Islet precursor cell (in vitro differentiated cells): ENCODE measurements at places on chromosomes 7 and 10.
A peak's percentile ranks its signal among the peaks of the same experiment; 100 is the strongest.

DNA sequence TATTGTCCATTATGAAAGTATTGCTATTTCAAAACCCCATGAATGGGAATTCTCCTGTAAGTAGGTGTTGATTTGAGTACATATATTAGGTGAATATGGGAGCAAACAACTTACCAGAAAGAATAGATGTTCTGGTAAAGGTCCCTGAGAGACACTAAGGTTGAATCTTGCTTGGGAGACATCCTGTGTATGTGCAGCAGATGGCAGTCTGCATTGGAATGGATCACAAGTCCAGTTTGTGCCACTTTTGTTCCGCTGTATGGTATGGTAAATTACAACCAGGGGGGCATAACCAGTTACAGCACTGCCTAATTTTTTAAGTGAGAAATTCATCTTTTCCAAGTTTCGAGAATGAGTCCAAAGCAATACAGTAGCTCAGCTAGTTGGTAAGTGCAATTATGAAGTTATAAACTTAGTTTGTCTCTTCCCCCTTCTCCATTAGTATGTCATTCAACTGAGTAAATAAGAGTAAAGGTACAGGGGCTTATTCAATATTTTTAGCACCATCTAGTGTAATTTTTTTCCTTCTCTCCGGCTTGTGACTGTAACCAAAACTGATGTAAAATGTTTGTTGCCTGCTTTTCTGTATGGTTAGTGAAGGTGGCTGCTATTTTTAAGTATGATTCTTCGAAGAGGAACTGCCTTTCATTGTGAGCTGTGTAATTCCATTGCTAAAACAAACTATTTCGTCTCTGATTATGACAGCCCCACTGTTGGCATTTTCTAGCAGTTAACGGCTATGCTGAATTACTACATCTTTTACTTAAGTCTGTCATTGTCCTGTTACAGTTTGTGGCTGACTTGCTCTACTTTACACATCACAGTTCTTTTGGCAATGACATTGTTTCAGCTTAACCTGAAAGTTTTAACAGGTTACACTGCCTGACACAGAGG is 2.8 kb downstream of the MCU start:
- DNase-seq = no peak

DNA sequence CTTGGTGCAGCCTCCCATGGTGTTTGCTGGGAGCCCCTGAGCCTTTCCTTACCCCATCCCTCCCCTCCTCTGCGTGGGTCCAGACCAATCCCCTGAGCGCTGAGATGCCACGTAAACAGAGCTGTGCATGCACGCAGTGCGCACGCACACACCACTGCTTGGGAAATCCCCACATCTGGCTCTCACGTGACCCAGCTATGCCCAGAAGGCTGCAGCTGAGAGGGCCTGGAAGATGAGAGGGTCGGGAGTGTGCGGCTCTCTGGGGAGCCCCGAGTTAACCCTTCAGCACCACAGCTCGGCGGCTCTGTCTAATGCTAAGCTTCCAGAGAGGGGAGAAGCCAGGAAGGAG is 177.2 kb downstream of the SH3PXD2A start:
- peak; percentile 62 for DNase-seq

DNA sequence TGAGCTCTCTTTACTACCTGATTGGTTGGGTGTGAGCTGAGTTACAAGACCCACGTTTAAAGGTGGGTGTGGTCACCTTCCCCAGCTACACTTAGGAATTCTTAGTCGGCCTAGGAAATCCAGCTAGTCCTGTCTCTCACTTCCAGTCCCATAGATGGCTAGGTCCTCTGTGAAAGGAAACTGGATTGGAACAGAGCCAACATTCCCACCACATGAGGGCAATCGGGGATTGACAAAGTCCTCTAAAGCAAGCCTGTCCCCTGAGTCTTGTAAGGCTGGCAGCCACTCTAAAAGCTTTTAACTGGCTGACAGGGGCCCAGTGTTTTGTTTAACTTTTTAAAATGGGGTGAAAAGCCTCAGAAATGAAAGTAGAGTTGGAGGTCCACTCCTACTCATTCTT is 15.1 kb upstream of the CROT start:
- no peak for DNase-seq

DNA sequence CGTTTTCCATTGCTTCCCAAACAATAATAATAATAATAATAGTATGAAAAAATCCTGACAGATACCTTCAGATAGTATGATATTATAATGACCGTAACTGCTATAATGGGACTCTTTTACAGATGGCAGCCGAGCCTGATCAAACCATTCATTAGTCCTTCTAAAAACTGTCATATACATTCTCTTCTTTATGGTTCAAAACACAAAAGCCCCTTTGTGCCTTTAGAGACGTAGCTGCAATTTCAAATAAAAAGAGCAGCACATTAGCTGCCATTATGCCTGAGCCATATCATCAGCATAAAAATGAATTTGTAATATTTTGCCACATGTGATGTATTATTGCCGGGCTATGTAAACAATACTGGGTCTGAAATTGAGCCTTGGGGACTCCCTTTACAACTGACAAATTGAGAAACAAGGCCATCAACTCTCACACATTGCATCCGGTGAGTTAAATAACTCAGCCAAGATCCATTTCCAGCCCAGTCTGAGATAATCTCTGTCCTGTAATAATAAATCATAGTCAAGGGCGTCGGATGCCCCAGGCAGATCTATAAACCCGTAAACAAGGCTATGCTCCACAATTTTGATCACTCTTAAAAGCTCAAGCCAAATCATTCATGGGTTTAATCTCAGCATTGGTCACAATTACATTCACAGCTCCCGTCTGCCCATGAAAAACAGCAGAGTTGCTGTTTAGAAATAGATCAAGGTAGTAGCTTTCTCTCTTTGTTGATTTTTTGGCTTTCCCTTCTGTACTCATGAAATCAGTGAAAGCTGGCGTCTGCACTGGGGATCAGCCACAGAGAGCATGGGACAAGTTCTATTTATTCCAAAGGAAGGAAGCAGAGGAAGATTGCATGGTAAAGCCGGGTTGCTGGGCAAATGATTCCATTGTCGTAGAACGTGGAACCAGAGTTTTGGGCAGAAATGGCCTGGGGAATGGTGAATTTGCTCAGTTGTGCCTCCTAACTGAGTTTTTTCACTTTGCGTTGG is 150.1 kb upstream of the BMPER start:
- no peak for DNase-seq

- DNase-seq = no peak
These were observed 7.7 kb downstream of the TMEM273 start for GRCh38 chr10:49180444-49180860.

GRCh38 chr10:62616885-62617590 is 187.5 kb upstream of the ADO start:
- peak; percentile 26 for DNase-seq

- no peak for DNase-seq
These were observed 242.3 kb downstream of the GLI3 start for GRCh38 chr7:41994746-41995110.

DNA sequence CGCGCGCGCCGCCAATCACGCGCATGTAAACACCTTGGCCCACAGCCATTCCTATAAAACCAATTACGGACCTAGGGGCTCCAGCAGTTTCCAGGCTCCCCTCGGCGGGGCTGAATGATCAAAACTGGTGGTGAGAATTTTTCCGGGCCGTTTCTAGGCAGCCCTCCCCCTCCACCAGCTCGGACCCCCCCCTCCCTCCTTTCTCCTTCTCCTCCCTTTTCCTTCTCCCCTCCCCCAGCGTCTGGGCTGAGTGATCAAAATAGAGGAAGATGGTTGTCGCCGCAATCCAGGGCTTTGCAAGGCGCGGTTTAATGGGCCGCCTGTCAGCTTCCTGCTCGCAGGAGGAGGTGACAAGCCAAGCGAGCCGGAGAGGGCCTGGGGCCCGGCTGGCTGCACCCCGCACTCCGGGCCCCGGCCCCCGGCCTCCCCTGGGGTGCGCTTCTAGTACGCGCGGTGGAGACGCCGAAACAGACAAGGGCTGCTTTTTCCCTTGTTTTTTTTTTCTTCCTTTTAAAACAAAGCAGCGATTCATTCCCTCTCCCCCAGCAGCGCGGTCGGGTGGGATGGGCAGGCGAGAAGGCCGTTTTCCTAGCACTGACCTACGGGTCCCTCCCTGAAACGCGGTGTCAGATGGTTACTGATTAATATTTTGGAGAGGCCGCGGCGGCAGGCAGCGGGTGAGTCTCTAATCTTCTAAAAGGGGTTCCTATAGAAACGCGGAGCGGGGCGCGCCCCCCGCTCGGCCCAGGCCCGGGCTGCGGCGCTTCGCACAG is 528 bp upstream of the TNRC18 start:
- peak; percentile 99 for DNase-seq

DNA sequence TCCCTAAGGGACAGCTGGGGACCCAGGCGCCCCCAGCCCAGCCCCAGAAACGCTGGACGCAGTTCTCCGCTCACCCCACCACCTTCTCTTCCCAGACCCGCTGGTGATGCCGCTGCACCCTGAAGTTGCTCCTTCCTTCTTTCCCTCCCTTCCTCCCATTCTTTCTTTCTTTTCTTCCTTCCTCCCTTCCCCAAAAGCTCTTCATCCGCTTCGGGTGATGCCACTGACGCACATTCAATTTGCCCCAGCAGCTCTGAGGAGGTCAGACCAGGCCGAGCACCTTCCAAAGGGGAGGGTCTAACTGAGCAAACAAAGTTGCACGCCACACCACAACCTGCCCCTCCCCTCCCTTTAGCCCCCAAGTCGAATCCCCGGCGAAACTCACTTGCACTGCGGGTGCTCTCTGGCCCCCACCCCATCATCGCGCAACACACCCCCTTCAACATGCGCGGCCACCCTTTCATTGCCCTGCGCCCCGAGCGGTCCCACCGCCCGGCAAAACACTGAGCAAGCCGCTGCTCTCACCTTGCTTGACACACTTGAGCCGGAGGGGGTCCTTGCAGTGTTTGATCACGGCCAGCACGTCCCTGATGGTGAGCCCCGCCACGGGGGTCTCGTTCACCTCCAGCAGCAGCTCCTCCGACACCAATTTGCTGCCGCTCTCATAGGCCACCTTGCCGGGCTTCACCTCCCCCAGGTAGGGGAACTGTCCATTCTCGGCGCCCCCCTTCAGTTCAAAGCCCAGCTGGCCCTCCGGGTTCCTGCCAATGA is 787 bp downstream of the MAGI2 start:
- DNase-seq = peak; percentile 67

- DNase-seq = no peak
These were observed 1010.0 kb downstream of the TYW1 start for GRCh38 chr7:68006619-68007018.

DNA sequence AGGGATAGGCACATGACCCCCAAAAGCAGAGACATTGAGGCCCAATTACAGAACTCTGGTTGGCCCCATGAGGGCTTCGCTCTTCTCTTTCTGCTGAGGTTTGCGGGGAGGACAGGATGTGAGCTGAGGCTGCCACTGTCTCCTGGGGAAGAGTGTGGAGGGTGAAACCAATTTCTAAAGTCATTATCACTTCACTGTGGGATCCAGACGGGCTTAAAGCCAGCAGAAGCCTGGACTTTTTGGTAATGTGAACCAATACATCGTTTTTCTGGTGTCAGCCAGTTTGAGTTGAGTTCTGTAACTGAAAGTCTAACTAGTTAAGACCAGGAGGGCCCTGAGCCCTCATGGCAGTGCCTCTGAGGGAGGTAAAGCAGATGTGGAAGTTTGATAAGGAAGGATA is 163.0 kb downstream of the MYOF start:
- no peak for DNase-seq

DNA sequence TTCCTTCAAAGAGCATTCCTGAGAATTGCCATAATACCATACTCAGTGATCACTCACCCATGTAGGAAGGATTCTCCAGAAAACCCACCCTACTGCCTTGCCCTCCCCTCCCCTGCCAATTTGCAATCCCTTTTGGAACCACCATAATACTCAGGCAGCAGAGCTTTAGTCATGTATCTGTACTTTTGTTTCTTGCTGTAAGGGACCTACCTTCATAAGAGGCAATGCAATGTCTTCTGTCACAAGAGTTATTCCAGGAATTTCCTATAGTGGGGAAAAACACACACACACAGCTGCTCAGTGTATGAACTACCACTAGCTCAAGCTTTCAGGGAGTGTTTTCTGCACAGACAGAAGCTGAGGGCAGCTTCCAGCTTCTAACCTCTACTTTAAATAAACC is 67.0 kb downstream of the GSAP start:
- DNase-seq = peak; percentile 65

- peak; percentile 37 for DNase-seq
These were observed 44.7 kb upstream of the PDZD8 start for GRCh38 chr10:117419921-117420320.

DNA sequence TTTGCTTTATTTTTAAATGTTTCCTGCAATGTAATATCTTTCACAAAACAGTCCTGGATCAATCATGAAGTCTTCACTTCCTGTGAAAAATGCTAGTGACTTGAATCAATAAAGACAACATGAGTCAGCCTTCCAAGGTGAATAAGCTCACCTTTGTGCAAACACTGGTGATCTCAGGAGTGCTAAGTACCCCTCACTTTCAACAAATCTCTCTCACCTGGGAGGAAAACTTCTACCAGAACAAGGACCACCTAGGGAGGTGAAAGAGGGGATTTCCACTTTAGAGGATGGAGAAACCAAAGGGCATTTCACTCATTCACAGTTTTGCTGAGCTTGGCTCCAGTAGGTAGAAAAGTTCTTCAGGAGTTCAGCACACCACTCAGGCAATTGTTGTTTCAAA is 64.8 kb downstream of the CALD1 start:
- no peak for DNase-seq

GRCh38 chr10:35307297-35307696 is 29.0 kb upstream of the CCNY start:
- no peak for DNase-seq

DNA sequence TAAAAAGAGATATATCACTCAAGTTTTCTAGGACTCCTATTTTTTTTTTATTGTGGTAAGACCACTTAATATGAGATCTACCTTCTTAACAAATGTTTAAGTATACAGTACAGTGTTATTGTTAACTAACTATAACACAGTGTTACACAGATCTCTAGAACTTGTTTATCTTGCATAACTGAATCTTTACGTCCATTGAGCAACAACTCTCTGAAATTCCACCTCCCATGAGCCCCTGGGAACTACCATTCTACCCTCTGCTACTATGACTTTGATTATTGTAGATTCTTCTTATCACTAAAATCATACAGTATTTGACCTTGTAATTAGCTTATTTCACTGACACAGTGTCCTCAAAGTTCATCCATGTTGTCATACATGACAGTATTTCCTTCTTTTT is 22.5 kb upstream of the REEP3 start:
- no peak for DNase-seq

GRCh38 chr7:98168181-98168903 is 42.9 kb upstream of the BHLHA15 start:
- DNase-seq = peak; percentile 84

DNA sequence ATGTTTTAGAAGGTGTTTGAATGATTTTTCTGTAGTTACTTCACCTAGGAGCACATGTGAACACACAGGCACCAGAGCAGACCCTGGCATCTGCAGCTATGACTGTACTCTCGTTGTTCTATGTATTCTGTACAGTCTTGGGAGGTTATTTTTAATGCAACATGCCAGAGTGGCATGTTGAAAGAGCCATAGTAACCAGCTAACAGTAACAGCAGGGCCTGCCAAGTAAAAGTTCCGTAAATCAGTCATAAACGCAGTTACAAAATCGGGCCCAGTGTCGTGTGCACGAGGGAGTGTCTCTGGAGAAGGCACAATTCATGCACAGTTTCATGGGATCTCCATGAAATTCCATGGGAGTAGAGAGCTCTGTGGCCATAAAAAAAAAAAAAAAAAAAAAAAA is 108.3 kb upstream of the CDK6 start:
- no peak for DNase-seq

- no peak for DNase-seq
These were observed 77.0 kb downstream of the ZNF277 start for GRCh38 chr7:112283382-112283910.

GRCh38 chr10:91103384-91104192 is 116.9 kb upstream of the PCGF5 start:
- no peak for DNase-seq

GRCh38 chr10:10368951-10369576 is 648.6 kb upstream of the CELF2 start:
- no peak for DNase-seq
